Astrocyte of the hippocampus (primary cell): ENCODE measurements at places on chromosomes 3 and 15.

GRCh38 chr3:168796339-168796738 lies 700.6 kb upstream of the GOLIM4 start:
- no peak for DNase-seq

DNA sequence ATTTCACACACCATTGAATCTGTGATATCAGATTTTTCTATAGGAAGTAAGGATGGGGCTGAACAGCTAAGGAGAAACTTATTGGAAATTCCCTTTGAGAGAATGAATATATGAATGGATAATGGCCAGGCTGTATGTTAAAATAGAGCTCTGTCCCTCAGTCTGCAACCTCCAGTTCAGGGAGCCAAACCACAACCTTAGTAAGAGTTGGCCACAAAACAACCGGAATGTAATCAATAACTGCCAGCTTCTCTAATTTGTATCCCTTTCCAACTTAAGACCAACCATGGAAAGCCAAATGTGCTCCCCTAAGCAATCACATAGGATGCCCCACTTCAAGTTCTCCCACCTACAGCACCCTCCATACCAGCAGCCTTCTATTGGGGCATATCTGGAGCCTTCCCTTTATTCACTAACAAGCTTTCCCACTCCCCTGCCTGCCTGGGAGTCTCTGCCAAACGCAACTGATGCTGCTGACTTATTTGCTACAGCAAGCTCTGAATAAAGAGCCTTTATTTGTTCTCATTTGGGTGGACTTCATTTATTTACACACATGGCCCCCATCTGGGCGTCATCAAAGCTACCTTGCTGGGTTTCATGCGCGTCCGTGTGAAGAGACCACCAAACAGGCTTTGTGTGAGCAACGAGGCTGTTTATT lies 75.4 kb upstream of the LARS2 start:
- peak; percentile 43 for DNase-seq

DNA sequence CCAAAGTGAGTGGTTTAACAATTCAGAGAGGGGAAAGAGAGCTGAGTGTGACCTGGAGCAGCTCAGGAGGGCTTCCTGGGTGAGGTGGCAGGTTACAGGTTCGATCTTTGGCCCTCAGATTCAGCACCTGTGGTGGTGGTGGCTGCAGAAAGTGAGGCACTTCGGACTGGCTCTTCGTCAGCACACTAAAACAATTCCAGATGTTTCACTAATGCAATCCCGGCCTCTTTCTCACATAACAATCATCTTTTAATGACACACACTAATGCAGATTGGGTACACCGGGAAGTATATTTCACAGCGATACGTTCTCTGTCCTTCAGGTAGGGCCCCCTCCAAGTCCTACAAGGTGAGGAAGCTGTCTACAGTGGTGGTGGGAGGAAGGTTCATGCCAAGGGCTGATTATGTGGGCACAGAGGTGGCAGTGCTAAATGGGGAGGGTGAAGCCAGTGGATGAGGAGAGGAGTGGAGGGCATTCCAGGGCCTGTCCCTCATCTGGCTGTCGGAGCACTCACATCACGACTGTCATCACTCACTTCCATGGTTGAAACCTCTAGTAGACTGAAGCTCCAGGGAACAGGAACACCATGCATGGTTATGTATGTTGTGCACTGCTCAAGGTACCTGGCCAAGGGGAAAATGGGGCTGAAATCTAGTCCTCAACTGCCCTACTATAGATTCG lies 171.1 kb downstream of the RAB11A start:
- no peak for DNase-seq

DNA sequence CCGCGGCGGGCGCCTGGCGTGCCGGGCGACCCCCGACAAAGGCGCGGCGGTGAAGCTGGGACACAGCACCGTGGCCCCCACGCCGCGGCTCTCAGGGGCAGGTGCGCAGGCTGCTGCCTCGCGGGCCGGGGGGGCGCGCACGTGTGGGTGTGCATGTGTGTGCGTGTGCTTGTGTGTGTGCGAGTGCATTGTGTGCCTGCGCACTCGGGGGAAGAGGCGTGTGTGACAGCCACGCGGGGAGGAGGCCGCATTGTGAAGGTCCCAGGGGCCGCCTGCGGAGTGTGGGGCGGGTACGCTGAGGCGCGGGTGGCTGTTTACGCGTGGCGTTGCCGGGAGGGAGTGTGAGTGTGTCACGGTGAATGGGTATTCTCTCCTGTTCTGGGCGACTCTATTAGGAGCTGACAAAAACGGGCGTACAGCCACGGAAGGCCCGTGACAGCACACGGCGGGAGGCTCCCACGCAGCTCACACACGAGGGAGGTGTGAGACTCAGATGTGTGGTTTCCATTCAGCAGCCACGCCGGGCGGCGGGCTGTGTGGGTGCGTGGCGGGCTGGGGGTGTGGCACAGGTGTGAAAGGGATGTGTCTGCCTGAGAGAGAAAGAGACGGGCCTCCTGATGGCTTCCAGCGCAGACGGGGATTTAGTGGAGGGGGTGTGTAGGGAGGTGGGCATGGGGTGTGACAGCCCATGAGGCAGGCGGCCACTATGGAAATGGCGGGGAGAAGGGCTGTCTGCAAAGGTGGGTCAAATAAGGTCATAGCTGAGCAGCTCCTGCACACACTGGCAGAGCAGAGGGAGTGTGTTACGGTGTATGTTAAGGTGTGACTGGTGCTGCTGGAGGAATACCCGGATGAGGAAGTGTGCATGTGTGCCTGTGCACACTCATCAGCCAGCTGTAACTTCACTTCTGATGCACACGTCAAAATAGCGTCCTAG lies 750 bp downstream of the PODXL2 start:
- DNase-seq = no peak

GRCh38 chr3:30618526-30618925 lies 12.1 kb downstream of the TGFBR2 start:
- no peak for DNase-seq

DNA sequence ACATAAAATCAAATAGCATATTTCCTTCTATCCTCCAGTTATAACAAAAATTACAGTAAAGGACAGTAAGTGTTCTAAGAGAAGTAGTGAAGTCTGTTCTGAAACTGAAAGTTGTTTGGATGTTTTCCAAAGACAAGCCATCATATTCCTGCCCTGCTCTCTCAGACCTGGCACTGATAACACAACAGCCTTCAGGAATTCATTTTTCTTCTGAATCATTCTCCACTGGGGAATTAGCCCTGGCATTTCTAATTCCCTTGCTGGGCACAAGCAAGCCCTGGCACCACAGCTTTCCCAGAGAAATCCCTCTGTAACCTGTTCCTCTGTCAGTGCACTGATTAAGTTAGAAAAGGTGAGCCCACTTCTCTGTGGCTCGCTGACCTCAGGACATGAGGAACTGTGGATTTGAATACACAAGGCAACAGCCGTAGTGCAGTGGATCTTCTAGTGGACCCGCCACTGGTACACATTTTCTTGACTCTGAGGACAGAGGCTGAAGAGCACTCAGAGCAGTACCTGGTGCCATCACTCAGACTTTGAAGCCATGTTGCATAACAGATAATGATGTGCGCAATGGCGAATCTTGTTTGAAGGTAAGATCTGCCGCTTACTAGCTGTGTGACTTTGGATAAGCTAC lies 61.6 kb downstream of the WWTR1 start:
- peak; percentile 55 for DNase-seq

DNA sequence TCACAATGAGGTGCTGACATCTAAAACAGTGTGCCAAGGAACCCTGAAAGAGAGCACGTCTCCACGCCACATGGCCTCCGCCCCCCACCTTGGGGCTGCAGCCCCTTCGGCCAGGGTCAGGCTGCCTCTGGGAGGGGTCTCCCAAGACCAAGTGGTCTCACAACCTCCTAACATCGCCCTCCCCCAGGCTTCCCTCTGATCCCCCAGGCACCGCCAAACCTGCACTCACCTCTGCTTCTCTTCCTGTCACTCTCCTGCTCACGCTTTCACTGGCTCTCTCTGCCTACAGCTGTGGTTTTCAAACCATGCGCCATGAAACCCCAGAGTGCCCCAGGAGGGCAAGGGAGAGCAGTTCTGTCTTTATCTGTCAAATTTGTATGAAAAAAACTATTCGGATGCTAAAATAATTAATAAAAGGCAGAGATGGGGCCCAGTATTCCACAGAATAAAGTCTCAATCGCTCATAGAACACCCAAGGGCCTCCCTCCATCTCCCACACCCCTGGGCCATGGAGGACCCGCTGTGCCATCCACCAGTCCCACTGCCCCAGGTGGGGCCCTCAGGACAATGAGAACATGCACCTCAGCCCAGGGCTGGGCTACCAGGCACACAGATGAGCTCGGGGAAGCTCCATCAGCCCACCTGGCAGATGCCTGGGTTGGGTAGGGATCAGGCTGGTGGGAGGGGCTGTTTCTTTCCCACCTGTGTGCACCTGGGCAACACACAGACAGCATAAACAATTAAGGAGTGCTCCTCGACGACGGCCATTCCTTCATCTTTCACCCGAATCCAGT lies 21.5 kb downstream of the CYFIP1 start:
- DNase-seq = no peak

- no peak for DNase-seq
These were observed 41.0 kb upstream of the ZNF280D start for GRCh38 chr15:56774356-56774755.

- peak; percentile 86 for DNase-seq
These were observed 27.4 kb downstream of the SMAD6 start for GRCh38 chr15:66729331-66729951.

DNA sequence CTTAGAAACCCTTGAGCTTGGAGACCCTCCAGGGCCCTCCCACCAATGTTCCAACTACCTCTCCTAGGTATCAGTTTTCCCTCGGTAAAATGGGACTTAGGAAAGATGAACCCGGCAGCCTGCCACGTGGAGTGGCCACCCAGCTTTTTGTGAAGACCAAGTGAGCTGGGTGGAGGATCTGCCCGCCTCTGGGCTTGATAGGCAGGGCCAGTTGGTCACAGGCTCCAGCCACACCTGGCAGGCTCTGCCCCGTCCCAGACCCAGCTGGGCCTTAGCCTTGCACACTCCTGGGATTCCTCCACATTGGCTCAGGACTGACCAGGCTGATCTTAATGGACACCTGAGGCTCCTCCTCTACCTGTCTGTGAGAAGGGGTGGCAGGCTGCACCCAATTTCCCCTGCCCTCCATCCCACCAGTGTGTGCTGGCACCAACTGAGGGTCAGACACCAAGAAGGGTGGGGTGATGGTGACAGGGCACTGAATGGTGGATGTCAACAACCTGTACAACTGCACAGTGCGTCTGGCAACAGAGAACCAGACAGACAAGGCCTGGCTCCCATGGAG lies 761 bp upstream of the GRIP2 start:
- DNase-seq = no peak

- peak; percentile 45 for DNase-seq
These were observed 50.3 kb downstream of the PAK2 start for GRCh38 chr3:196789885-196790359.

DNA sequence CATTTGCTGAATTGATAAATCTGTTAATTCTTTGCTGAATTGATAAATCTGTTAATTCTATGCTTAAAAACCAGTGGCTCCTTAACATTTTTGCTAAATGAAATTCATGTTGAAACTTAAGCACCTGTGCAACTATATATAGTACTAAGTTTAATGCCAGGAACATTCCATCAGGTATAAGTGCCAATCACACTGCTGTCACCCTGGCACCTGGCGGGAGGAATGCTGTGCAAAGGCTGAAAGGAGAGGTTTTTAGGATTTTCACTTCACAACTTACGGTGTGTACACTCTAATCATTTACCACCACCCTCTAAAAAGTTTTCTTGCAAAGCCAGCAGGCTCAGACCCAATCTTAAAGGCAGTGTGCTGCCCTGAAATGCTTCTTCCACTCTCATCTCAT lies 33.5 kb upstream of the MYO5C start:
- DNase-seq = no peak

- no peak for DNase-seq
These were observed 23.6 kb downstream of the CCR1 start for GRCh38 chr3:46184469-46184868.

GRCh38 chr3:127228866-127229265 lies 35.9 kb downstream of the PRR23E start:
- DNase-seq = no peak

- DNase-seq = no peak
These were observed 20.5 kb upstream of the LYZL4 start for GRCh38 chr3:42430781-42431532.

DNA sequence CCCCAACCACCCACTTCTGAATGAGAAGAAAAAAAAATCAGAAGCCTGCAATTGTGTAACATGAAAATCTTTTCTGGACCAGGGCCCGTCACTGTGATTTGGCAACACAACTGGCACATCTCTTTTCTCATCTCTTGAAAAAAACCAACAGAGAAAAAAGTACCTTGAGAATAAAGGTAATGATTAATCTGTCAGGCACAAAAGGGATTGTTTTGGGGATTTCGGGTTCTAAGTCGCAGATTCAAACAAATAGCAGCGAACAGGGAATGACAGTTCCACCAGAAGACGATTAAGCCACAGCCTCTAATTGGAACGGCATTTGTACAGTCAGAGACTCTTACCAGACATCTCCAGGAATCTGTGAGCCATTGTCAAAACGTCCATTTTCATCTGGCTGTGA lies at the start of gene AQP9:
Gene AQP9 (plus strand): TSS at position 276 of the 400 bp plus-strand sequence. CDS start 185 bp downstream, outside the sequence.
- no peak for DNase-seq

- DNase-seq = peak; percentile 33
These were observed 66.5 kb downstream of the MAGEF1 start for GRCh38 chr3:184645336-184645735.

DNA sequence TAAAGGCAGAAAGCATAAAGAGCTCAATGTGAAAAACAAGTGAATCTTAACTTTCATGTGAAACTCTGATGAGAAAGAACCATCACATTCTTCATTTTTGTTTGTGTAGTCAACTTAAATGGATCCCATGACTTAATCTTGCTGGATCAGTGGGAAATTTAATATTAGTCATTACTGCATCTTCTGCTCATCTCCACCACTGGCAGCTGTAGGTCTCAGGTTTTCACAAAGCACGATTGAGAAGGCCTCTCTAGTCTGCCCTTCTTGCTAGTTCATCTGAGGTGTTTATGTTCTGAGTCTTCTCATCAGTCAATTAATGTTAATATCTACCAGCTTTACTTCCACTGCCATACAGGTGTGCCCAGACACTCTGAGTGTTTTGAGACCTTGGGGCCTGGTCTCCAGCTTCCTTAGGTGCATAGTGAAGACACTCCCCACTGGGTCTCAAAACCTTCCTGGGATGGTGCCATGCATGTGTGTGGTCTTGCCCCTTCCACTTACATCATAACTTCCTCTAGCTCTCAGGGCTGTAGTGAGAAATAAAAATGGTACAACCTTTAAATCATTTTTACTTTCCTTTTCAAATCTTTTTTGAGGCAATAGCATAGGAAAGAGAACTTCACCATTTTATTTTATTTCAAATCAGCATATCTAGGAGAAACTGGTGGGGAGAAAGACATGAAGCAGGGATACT lies 421.6 kb upstream of the CBLB start:
- DNase-seq = no peak

GRCh38 chr3:141241616-141242376 lies 10.2 kb downstream of the PXYLP1 start:
- peak; percentile 35 for DNase-seq

DNA sequence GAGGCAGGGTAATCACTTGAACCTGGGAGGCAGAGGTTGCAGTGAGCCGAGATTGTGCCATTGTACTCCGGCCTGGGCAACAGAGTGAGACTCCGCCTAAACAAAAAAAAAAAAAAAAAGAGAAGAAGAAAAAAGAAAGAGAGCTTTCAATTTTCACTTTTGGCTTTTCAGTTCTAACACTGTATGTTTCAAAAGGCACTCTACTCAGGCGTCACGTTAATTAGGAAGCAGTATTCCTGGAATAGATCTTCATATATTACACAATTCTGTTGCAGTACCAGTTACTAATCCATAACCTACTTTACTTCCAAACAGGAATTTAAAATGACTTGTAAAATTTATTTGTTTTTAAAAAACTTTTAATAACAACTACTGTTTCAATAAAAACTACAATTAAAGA lies 131.7 kb upstream of the PLXND1 start:
- DNase-seq = no peak
